Stimulated activated CD8-positive, alpha-beta memory T cell treated with anti-CD3 and anti-CD28 coated beads, Interleukin-15, amount 100 ng/mL, for 48 hours (primary cell): ENCODE measurements at places on chromosomes 5 and 9.

- no peak for DNase-seq
Observed at GRCh38 chr5:21236971-21237427, 1249.0 kb upstream of the CDH18 start.

- DNase-seq: no peak
Observed at GRCh38 chr5:156556666-156557406, 229.9 kb downstream of the SGCD start.

DNA sequence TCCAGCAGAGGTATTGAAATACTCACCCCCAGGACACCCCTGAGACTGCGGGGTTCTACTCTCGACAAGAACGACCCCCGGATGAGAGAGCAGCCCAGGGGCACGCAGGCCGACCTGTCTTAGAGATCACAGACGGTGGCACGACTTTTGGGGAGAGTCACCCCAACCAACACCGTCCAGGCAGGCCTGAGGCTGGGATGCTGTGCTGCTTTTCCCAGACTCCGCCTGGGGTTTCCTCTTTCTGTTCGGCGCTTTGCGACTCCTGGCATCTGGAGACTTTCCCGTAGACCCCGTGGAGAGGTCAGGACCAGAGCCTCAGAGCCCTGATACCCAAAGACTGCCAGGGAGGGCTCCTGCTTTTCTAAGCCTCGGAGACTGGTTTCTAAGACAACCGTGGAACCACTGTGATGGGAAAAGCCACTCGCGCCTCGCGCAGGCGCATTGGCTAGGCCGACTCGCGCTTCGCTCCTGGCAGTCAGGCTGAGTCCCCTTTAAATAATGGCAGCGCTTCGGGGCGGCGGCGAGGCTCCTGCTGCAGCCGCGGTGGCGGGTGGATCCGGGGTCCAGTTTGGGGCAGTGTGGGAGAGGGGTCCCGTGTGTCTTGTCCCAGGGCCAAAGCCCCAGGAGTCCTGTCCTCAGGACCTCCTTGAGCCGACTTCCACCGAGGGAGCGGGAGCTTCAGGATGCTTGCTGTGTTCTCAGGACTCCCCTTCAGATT, 484.0 kb downstream of the SPATA31A7 start:
- no peak for DNase-seq

DNA sequence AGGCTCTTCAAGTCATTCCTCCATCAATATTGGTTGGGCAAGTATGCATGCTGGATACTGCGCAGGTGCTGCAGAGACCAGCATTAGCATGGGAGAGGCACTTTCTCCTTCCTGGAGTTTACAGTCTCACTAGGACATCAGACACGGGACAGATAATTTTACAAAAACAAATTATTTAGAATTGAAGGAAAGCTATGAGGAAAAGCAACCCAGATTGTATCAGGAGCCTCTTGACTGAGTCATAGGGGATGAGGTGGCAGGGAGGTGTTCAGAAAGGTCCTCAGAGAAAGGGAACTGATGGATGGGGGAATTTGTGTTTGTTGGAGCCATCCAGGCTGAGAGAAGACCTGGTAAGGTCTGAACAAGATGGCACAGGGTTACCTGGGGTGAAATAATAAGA, 24.5 kb upstream of the RAB14 start:
- no peak for DNase-seq

- no peak for DNase-seq
Observed at GRCh38 chr5:107337281-107337680, 333.5 kb downstream of the EFNA5 start.

DNA sequence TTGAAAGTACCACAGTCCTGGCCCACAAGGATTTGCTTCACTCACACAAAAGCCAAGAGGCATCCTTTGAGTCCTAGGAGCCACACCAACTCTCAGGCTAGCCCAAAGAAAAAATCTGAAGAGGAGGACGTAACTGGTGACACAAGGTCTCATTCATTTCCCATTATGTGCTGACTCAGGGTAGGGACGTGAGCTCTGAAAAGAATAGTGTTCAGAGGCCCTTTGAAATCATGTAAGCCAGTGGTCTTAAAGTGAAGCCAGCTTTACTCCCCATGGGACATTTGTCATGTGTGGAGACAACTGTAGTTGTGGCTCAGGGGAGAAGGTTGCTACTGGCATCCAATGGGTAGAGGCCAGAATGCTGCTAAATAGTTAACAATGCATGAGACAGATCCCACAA, 332.4 kb downstream of the KCTD16 start:
- no peak for DNase-seq

- no peak for DNase-seq
Observed at GRCh38 chr9:121831869-121832268, 180.4 kb downstream of the DAB2IP start.

- no peak for DNase-seq
Observed at GRCh38 chr9:119801311-119801710, 432.1 kb upstream of the BRINP1 start.

DNA sequence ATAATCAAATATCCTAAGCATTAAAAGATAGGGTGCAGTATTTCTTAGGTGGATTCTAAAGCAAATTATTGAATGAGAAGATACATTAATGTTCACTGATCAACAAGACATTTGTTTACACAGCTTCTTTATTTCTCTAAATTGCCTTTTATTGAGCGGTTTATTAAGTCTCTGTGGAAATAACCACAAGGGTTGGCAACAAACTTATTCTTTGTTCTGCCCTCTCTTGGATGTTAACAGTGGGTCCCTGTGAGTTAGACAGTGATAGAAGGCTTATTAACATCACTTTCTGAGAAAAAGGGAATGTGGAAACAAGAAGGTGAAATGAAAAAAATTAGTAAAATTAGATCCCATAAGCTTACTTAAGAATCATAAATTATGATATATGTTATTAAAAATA, 82.7 kb upstream of the C6 start:
- DNase-seq: no peak

DNA sequence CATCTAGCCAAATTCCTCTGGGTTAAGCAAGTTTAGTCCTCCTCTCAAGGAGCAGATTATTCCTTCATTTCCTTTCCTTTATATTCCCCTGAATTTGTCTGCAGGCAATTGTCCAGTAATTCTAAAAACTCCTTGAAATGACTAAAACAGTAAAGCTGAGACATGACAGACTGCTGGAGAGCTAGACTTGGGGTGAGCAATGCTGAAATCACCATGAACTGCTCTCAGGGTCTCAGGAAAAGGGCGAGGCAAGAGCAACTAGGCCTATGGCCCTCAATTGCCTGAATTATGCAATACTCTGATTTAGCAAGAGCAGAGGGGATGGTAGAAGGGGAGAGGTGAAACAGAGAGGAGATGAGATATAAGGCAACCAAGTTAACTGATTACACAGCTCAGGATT, 172.9 kb upstream of the NREP start:
- no peak for DNase-seq

DNA sequence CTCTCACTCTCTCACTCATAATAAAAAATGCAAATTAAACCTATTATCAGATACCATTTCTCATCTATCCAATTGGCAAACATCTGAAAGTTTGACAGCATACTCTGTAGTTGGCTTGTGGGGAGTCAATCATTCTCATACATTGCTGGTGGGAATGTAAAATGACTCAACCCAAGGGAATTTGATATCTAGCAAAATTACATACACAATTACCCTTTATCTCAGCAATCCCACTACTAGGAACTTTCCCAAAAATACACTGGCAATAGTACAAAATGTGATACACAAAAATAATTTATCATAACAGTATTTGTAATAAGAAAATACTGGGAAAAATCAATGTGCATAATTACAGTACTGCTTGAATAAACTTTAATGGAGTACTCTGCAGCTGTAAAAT, 731.3 kb downstream of the DTWD2 start:
- no peak for DNase-seq

DNA sequence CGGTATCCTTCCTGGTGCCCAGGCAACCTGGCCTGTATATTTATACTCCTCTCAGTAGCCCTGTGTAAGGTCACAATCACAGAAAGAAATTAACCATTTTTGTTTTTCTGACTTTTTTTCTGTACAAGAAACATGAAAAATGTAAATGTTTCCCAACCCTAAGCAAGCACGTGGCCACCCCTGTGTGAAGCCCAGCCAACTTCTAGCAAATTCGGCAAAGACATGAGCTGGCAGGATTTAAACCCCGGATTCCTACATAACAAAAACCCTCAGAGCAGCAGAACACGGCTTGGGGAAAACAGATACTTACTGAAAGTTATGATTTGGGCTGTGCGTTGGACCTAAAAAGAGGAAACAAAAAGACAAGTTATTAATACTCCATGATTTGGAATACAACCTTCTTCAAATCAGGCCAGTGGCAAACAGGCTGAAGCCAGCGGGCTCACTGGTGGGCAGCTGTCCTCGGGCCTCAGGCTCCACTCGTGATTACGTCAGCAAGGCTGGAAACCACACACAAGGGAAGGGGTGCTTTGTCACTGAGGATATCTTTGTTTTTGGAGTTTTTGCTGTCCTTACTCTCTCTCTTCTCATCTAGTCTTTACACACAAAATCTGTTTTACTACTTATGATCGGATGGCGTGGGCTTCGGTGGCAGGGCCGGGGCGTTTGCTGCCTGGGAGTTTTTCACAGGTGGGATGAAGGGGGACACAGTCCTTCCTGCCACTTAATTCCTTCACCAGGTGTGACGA, 194.1 kb downstream of the ROR2 start:
- DNase-seq: no peak

DNA sequence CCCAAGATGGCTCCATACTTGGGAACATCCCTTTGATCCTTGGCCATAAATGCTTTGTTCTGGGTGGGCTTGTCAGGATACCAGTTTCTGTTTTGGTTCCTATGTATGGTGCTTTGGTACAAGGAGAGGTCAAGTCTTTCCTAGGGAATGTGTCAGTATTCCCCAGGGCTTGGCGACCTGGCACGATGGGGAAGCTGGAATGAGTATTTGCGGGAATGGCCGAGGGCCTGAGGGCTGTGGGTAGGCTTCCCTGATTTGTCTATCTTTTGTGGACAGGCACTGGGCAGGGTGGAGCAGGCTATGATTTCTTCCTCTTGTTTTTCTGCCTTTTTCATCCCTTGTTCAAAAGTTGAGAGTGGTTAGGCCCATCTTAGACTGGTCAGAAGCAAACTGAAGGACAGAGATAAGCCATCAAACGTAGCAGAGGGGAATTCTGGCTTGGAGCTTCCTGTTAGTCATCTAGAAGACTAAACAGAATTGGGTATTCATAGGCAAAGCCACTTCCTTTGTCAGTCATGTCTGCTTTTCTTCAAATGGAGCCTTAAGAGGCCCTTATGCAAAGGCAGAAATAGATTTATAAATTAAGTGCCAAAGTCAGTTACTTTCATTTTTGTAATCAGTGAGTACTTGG, 13.7 kb downstream of the DOCK2 start:
- DNase-seq: no peak

DNA sequence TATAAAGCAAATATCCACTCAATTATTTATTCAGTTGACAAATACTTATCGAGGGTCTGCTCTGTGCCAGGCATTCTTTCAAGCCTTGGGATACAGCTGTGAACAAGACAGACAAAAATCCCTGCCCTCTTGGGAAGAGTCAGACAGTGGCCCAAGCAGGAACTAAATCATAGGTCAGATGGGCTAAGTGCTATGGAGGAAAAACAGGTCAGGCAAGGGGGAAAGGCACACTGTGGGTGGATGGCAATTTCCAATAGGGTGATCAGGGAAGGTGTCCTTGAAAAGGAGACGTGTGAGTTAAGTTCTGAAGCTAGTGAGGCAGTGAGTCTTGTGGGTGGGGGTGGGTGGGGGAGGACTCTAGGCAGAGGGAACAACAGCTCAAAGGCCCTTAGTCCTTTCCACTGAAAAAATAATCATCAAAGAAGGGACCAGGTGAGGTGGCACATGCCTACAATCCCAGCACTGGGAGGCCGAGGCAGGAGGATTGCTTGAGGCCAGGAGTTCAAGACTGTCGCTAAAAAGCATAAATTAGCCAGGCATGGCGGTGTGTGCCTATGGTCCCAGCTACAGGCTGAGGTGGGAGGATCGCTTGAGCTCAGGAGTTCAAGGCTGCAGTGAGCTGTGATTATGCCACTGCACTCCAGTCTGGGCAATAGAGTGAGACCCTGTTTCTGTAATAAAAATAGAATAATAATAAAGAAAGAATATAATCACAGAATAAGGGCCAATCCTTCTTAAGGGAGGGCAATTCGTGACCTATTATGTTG, 95.2 kb upstream of the CPEB4 start:
- no peak for DNase-seq

- DNase-seq: no peak
Observed at GRCh38 chr9:87592554-87593358, 95.1 kb downstream of the DAPK1 start.

DNA sequence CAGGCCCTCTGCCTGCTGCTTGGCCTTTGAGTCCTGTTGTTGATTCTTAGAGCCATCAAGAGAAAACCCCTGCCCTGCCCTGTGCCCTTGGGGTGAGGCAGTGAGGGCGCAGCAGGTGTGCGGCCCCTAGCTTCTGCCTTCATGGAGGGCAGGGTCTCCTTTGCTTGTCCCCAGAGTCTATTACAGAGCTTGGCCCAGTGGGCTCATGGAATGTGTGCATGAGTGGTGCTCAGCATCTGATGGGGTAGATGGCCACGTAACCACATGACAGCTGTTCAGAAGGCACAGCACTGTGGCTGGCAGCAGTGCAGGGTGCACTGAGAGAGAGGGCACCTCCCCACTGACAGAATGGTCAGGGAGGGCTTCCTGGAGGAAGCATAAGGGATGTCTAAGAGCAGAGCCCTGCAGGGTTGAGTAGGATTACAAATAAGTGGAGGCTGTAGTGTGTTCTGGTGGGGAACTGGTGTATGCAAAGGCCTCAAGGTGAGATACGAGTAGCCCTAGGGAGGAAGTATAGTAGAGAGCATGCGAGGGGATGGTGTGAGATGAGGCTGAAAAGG, 70.8 kb downstream of the MACROH2A1 start:
- DNase-seq: no peak

- DNase-seq: no peak
Observed at GRCh38 chr5:2754581-2755075, 3.2 kb upstream of the IRX2 start.

GRCh38 chr9:19623941-19624340, 164.9 kb downstream of the SLC24A2 start:
- DNase-seq: no peak

DNA sequence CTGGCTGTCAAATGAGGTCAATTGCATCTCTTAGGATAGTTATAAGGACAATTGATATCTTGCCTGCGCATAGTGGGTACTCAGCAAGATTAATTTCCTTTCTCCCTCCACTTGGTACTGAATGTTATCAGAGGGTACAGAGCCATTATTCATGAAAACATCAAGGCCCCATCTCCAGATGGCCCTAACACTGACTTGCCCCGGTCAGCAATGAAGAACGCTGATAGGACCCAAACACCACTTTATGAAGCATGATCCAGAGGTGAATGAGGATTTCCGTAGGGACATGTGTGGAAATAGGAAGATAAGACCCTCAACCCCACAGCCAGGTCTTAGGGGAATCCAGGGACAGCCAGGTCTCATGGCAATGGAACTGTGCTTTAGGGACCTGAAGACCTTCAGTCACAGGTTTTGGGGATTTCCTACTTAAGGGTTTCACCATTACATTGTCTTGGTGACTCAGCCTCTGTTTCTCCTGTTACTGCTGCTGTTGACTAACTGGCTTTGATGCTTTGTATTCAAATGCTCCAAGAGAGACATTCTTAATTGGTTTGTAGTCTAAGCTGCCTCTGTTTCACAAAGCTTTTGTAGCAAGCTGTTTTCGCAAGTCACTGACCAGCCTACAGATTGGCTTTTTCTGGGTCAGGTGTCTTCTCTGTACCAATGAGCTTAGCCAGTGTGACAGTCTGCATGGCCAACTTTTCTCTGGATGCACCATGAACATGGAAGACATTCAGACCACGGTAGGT, 35.3 kb upstream of the IQGAP2 start:
- peak; percentile 17 for DNase-seq
